ENCODE measurements at places on chromosomes 2 and 18.

GRCh38 chr2:156037482-156037881 is 295.0 kb downstream of the NR4A2 start:
- DNase-seq, result no peak

DNA sequence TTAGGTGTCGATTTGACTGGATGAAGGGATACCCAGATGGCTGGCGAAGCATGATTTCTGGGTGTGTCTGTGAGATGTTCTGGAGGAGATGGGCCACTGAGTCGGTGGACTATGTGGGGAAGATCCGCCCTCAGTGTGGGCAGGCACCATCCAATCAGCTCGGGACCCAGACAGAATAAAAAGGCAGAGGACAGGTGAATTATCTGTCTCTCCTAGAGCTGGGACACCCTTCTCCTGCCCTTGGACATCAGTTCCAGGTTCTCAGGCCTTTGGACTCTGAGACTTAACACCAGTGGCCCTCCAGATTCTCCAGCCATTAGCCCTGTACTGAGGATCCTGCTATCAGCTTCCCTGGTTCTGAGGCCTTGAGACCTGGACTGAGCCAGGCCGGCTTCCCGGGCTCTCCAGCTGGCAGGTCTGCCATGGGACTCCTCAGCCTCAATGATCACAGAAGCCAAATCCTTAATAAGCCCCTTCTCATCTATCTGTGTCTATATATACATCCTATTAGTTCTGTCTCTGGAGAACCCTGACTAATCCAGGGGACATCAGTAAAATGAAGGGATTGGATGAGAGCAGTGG is 11.7 kb downstream of the PROC start:
- no peak for DNase-seq

GRCh38 chr18:21960189-21960588 is 209.2 kb upstream of the GATA6 start:
- no peak for DNase-seq

GRCh38 chr2:44291281-44292248 is 16.3 kb downstream of the SLC3A1 start:
- DNase-seq, result no peak

- DNase-seq, result peak; percentile 29
These were observed 46.2 kb upstream of the MGAT5 start for GRCh38 chr2:134207589-134208209.

GRCh38 chr2:173467751-173468150 is 113.1 kb downstream of the CDCA7 start:
- DNase-seq, result no peak

- DNase-seq, result no peak
These were observed 196.9 kb downstream of the MYCN start for GRCh38 chr2:16137080-16137755.

- no peak for DNase-seq
These were observed 29.1 kb upstream of the PMAIP1 start for GRCh38 chr18:59870623-59871130.

DNA sequence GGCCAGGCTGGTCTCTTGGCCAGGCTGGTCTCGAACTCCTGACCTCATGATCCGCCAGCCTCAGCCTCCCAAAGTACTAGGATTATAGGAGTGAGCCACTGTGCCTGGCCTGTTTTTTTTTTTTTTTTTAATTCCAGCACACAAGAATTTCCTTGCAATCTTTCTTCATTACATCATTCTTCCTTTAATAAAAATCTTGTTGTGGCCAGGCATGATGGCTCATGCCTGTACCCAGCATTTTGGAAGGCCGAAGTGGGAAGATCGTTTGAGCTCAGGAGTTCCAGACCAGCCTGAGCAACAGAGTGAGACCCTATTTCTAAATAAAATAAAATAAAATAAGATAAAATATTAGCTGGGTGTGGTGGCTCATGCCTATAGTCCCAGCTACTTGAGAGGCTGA is 21.4 kb upstream of the PLEKHM3 start:
- no peak for DNase-seq

DNA sequence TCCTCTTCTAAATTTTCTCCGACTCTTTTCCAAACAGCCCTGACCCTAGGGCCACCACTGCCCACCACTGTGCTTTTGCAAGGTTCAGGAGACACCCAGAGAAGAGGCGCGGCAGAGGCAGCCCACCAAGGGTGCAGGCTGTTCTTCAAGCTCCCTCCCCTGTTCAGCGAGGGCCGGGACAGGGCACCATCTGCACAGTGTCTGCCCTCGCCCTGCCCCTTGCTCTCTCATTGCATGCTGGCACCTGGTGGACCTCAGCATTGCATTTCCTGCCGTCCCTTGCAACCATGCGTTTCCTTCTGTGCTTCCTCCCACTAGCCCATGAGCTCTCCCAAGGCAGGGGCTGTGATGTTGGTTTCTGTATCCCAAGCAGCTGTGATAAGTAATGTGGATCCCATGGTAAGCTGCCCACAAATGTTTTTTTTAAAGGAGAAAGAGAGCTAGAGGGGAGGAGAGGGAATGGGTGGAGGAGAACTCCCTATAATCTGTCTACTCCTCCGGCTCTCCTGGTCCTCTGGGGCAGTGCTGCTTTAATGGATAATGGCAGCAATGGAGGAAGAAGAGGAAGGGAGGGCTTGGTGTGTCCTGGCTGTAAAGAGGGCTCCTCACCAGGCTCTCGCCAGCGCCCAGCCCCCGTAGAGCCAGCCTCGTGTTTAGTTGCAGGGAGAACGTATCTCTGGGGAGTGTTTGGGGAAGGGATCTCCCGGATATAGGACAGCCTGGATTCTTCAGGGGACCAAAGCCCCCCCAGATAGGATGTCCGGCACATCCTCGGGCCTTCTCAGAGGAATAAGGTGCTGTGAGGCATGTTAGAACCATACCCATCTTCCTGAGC is 15.6 kb upstream of the YWHAQ start:
- DNase-seq, result no peak

GRCh38 chr2:69612200-69612599 is 31.3 kb downstream of the AAK1 start:
- DNase-seq, result no peak

DNA sequence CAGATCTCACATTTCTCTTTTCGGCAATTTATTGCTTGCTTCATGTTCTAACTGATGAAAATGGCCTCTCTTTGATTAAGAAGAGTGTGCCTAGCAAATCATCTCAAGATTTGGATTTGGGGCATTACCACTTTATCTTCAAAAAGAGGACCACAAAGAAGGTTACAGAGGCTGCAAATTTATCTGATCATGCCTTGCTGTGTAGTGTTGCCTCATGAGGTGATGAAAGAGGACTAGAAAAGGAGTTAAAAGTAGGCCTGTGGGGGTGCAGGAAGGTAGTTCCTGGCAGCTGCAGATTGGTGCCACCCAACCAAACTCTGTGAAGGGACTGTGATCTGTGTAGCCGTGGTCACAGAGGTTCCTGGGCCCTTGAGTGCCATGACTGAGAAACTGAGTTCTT is 69.2 kb downstream of the PRELID3A start:
- DNase-seq, result no peak

DNA sequence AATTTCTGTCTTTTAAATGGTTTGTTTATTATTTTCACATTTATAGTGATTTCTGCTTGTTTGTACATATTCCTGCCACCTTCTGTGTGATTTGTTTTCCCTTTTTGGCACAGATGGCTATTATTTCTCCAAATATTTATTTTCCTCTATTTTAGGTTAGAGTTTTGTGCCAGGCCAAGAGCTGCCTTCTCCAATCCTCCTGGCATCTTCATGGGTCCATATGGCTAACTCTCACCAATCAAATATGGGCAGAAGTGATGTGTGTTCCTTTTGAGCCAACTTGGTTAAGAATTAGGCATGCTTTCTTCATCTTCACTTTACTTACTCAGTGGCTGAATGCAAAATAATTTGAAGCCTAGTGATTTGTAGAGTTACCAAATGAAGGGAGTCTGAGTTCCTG is 697.1 kb upstream of the CELF4 start:
- DNase-seq, result no peak

- no peak for DNase-seq
These were observed 76.3 kb upstream of the SEC11C start for GRCh38 chr18:59063300-59063906.

DNA sequence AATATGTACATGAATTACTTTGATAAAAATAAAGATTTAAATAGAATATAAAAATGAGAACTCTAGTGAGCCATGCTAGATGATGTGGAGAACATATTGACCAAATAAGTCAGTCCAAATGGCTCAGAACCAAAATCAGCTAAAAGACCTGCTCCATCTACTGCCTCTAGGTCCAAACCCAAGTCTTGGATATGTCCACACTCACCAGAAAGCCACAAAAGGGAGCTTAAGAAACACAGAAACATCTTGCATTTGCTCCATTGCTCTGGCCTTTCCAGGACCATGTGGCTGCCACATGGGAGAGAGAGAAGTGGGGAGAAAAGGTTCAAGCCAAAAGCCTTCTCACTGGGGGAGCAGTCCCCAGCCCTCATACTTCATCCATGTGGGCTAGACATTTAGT is 272.5 kb downstream of the DYSF start:
- DNase-seq, result no peak

DNA sequence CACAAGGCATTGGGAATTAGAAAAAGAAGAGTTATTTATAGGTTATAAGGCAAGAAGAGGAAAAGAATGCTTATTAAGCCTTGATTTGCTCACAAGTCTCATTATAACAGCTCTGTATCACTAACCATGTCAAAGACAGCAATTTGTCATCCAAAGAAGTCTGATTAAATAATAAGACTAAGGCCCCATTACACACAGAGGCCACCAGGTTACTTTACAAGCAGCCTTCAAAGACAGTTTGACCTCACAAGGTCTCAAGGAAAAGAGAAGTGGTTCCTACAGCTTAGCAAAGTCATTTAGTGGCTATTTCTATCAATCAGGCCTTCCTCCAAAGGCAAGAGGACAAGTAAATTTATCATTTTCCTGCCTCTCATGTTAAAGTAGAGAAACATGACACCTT is 188.5 kb downstream of the MBD2 start:
- no peak for DNase-seq

DNA sequence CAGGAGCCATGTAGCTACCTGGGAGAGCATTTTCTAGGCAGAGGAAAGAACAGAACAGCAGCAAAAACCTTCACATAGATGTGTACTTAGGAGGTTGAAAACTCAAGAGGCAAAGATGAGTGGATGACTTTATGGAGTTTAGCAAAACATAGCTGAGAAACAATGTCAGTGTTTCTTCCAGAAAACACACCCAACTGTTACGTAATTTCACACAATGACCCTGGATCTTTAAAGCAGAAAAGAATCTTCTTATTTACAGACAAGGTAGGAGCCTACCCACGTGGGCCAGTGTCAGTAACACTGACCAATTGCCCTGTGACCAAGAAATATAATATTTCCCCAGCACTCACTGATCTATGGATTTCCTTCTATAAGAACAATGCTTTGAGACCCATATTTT is 254.6 kb downstream of the CDH20 start:
- DNase-seq, result no peak
